ENCODE measurements at places on chromosomes 5 and 9.

- no peak for DNase-seq
These were observed 29.0 kb downstream of the PAEP start for GRCh38 chr9:135590486-135591079.

GRCh38 chr5:62259699-62260250 lies 46.2 kb upstream of the KIF2A start:
- peak; percentile 39 for DNase-seq

DNA sequence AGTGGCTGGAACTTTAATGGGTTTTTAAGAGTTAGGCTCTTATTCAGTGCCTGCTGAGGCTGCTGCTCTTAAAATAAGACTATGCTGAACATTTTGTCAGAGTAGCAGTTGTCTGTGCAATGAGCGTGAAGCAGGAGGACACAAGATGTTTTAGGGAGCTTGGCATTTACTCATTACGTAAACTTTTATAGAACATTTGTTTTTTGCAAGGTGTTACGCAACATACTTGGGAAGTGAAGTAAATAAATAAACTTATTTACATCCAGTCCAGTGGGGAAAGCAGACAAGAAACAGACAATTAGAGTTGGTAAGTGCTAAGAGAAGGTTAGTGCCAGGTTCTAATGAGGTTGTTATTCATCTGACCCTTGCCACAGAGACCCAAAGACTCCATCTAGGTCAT lies 226.0 kb downstream of the HINT1 start:
- no peak for DNase-seq

DNA sequence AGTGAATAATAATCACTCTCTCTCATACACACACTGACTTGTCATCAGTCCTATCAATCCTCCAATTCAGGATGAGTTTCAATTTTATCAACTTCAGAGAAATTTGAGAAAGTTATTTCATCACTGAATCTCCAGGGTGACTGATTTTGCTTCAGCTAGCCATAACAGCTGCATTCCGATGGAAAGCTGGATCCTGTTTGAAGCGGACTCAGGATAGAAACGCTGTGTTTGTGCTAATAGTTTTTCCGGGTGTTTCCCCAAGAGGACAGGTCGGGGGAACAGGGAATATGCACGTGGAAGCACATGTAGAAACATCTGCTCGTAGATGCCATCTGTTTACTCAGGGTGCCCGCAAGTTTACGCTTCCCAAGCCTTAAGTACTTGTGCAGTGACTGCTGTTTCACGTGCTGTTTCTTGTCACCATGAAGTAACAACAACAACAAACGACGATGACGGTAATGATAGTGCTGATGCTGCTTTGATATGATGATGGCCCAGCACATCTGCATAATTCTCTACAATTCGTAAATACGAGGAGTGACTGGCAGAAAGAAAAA lies 263.7 kb upstream of the DAPK1 start:
- DNase-seq = peak; percentile 65

GRCh38 chr5:33891788-33892619 lies at the start of gene ADAMTS12:
ADAMTS12 (minus strand) TSS chr5:33891990; CDS start chr5:33891856, 134 bp downstream.
- peak; percentile 93 for DNase-seq

- no peak for DNase-seq
These were observed 105.1 kb upstream of the SLC25A48 start for GRCh38 chr5:135729321-135729786.

DNA sequence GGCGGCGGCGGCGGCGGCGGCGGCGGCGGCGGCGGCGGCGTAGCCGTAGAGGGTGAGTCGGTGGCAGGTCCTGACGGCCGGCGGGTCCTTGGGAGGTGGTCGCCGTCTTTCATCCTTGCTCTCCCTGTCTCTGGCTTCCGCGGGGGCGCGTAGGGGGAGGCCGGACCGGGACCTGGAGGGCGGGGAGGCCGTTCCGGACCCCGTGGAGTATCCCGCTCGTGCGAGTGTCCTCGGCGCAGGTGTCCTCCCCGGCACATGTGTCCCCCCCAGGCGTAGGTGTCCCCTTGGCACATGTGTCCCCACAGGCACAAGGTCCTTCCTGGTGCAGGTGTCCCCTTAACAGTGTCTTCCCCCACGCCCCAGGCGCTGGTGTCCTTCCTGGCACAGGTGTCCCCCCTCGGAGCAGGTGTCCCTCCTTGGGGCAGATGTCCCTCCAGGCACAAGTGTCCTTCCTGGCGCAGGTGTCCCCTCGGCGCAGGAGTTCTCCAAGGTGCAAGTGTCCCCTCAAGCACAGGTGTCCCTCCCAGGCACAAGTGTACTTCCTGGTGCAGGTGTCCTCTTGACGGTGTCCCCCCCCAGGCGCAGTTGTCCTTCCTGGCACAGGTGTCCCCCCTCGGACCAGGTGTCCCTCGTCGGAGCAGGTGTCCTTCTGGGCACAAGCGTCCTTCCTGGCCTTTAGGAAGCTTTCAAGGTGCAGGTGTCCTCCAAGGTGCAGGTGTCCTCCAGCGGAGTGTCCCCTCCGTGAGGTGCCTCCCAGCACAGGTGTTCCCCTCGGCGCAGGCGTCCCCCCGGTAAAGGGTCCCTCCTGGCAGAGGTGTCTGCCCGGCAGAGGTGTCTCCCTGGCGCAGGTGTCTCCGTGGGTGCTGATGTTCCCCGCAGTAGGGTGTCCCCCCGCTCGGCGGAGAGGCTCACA lies 519 bp downstream of the EXOC3 start:
- DNase-seq = no peak

DNA sequence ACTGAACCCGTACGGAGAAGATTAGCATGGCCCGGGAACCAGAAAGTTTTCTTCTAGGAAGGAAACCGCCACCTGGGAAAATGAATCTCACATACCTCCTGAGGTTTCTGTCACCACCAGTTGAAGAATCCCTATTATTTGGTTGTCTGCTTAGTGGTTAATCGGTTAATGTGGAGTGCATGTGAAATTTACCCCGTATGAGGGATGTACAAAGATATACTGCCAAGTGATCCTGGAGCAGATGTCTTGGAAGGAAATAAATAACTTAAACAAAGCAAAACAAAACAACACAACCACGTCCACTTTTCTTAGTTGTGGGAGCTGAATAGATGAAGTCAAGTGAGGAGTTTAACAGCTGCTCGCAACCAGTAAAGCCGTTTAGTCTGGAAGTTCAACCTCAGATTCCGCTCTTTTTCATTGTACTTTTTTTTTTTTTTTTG lies 3.8 kb downstream of the DMRT2 start:
- no peak for DNase-seq

DNA sequence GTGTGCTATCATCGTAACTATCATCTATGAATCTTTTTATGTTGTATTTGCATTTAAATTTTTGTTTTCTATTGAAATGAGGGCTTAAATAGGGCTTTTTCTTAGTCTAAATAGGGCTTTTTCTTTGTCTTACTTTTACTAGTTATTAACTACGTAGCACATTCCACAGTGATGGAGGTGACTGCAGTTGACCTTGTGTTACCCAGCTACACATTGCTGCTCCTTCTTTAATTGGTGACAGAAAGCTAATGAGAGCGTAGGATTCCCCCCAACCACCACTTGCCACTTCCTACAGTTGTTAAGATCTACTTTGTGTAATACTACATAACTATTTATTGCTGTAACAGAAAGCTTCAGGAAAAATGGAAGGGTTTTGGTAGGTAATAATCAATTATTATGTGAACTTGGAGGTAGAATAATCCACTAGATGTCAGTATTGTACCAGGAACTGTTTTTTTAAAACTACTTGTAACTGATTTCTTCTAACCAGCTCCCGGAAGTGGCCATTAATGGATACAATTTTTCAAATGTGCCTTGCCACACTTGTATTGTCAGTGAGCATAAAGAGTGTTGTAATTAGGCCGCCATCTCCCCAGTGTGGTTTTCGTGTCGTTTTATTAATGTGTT lies 18.0 kb downstream of the MTRR start:
- no peak for DNase-seq

DNA sequence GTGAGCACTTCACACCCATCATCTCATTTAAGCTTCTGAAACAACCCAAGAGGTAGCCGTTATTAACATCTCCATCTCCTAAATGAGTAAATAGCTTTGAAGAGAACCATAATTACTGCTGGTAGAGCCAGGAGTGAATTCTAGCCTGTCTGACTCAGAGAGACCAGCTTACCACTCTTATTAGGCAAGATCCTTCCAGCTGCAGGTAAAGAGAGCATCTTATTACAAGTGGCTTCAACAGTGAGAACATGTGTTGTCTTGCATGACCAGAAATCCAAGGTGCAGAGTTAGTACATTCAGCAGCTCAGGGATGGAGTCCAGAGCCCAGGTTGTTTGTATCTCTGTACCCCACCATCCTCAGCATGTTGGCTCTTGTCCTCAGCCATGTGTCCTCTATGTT lies 10.9 kb upstream of the AFAP1L1 start:
- DNase-seq = no peak

GRCh38 chr9:135533113-135533512 lies 11.9 kb downstream of the LCN1 start:
- DNase-seq = no peak

GRCh38 chr9:109967651-109968642 lies 187.9 kb downstream of the PALM2AKAP2 start:
- peak; percentile 27 for DNase-seq

DNA sequence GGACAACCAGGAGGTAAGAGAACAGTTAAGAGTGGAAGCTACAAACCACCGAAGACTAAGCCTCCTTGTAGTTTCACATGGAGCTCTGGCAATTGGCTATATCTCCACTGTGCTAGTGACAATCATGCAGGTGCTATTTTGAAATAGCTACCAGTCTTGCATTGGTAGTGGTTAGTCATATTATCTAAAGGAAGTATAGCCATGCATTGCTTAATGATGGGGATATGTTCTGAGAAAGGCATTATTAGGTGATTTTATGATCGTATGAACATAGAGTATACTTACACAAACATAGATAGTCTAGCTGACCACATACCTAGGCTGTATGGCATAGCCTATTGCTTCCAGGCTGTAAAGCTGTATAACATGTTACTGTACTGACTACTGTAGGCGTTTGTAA lies 28.4 kb downstream of the HSDL2 start:
- no peak for DNase-seq

DNA sequence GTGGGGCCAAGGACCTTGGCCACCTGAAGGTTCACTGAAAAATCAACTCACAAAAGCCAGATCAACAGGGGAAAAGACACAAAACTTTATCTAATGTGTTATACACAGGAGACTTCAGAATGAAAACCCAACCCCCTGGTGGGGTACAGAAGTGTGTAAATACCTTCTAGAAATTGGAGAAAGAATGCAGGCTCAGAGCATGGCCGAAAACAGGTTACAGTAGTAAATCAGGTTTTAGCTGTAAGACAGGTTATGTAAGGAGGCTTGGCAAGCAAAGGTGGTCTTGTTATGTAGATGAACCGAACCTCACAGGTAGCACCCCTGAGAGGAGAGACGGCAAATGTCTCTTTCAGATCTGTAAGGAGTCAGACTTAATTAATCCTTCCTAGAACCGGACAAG lies 10.0 kb downstream of the CEMIP2 start:
- DNase-seq = no peak

DNA sequence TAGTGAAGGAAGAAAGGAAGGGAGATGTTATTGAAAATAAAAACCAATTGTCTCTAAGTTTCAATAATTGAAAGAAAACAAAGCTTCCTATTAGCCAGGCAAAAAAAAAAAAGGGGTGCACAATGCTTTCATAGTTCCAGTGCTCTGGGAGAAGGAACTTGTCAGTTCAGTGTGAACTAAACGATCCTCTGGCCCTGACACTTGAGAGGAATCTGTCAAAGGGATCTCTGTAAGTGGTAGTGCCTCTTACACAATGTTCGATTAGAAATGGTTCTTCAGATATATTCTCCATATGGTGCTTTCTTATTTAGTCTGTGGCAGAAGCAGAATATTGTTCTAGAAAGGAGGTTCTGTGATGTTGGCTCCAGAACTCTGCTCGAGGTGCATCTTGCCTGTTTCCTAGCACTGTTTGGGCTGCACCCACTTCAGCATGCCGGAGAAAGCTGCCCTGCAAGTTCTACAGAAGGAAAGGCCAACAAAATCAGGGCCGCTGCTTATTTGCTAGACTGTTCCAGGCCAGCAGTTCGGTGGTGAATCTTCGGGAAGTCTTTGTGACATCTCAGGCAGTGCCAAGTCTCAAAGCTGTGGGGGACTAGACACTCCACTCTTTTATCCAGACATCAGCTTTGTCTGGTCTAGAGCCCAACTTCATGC lies 90.9 kb downstream of the PIK3R1 start:
- DNase-seq = no peak

DNA sequence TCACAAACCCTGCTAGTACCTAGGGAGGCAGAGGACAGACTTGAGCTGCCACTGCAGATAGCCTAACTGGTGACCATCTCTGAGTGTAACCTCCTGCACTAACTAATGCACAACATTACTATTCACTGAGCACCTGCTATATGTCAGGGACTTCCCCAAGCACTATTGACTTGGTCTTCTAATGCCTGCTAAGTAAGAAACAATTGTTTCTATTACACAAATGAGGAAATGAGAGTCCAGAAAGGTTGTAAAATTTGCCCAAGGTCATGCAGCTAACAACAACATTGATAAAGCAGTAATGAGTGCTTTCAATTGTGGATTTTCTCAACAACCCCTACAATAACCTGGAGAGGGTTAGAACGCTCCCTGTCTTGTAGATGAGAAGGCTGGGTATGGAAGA lies 183.7 kb downstream of the ZNF462 start:
- DNase-seq = no peak

- no peak for DNase-seq
These were observed 115.0 kb downstream of the DCP2 start for GRCh38 chr5:113091622-113092021.

GRCh38 chr5:154771383-154771901 lies 16.3 kb downstream of the LARP1 start:
- DNase-seq = peak; percentile 85

- peak; percentile 35 for DNase-seq
These were observed 173.8 kb downstream of the MAST4 start for GRCh38 chr5:66769839-66770617.

All from right hindlimb (tissue), 1 donor.